ENCODE measurements at places on chromosomes 7 and 10.

DNA sequence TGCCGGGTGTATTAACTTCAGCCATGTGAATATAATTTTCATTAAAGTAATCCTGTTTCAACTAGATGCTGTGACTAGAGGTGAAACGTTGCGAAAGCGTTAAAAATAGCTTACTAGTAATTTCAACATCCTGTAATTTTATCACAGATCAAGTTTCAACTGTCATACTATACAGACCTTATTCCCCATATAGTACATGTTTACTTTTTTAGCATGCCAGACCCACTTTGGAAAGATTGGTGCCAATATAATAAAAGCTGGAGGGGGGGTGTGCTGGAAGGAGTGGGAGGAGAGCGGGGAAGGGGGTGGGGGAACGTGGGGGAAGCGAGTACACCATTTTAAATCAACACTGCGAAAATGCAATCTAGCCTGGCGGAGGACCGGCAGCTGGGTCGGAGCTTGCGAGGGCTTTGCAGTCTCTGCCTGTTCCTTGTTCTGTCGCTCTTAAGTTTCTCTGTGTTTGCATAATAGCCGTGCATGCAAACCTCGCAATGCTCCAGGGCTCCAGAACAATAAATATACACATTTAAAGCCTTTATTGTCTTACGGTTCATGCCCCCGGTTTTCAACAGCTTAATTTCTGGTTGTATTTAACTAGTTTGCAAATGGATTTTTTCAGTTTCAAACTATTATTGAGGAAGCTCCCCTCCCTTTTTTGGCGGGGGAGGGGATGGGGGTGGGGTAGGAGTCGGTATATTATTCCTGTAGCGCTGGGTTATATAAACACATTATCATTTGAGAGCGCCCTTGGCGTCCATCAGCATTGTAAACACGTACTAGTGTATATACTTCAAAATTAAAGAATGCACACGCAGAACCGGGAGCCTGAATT, 1.3 kb upstream of the ARID5B start:
- DNase-seq: peak; percentile 86

GRCh38 chr7:84412161-84412969, 217.8 kb upstream of the SEMA3A start:
- peak; percentile 91 for DNase-seq

DNA sequence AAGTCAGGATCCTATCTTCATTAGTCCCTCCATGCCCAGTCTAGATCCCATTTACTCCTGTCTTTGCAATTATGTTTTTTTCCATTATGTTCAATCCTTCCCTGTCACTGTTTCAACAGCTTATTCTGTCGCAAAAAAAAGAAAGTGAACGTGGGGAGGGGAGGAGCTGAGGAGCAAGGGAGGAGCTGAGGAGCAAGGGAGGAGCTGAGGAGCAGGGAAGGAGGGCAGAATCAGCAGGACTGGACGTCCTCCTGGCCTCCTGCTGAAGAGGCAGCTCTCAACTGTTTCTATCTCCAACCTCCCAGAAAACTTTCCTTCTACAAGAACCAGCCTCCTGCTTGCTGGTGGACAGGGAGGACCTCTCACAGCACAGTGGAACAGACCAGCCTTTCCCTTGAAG, 26.0 kb downstream of the LARP4B start:
- DNase-seq: no peak

DNA sequence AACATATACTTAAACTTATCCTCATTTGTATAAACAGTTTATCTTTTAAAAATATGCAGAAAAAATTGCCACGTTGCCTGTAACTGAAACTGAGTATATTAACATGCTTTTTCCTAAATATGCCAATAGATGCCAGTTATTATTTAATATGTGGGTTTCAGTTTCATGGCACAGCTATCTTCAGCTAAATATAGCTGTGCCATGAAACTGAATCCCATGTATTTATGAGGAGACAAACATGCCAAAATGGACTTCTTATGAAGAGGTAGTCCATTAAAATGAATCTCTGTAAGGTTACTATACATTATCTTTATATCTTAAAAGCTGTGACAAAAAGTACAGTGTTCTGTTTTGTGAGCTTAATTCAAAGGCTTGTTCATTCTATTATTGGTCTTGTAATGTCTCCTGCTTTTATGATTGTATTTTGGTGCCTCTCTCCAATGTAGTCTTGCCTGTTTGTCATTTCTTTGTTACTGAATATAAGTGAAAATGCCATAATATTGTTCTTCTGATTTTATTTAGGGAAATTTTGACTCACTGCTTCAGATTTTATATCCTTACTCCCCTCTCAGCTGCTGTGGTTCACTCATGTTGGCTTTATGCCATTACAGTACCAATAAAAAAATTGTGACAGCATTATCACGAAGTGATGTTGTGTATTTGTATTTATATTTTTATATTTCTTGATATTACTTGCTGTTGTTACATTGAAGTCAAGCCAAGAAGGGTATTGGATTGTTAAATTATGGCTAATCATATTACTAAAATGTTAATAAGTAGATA, 34.3 kb upstream of the CACNA2D1 start:
- no peak for DNase-seq

Measured in epithelial cell of esophagus (primary cell).